ENCODE measurements at places on chromosomes 1 and 21.

DNA sequence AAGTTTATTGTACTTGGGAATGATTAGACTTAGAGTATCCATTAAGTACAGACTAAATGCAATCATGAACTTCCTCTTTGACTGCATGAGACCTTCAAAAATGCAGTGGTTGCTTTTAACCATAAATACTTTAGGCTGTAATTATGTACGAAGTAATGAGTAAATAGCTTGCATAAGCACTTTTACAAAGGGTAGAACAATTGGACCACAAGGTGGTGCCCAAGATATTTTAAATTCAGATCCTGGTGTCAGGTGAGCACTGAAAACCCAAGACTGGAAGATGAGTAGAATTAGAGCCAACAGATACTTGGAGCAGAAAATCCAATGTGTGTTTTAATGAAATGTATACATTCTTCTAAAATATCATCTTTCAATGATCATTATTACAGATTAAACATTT is 43.4 kb upstream of the RHOU start:
- peak; percentile 76 for DNase-seq

GRCh38 chr1:27235827-27236226 is 1.4 kb downstream of the WDTC1 start:
- no peak for DNase-seq

DNA sequence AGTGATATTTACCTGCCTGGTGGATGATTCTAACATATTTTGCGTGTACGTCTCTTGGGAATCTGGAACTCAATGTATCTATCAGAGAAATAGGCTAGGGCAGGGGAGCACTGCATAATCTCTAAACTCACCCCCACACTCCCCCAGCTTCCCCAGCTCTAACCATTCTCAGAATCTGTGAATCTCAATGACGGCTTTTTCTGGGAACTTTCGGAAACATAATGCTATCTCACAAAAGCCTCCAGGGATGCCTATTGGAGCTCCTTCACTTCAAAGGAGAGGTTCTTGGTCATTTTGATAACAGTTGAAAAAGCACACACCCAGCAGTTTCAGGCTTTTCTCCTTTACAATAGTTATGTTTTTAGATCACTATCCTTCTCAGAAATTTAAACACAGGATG is 113.8 kb upstream of the MAGI3 start:
- DNase-seq, result no peak

- no peak for DNase-seq
These were observed 282.6 kb upstream of the DPYD start for GRCh38 chr1:98203466-98203865.
